ENCODE measurements at places on chromosomes 5 and 9. TPM values are rescaled to one million over a fixed set of nuclear protein-coding genes. Genes with fewer than 3 reads are reported as not detected.

DNA sequence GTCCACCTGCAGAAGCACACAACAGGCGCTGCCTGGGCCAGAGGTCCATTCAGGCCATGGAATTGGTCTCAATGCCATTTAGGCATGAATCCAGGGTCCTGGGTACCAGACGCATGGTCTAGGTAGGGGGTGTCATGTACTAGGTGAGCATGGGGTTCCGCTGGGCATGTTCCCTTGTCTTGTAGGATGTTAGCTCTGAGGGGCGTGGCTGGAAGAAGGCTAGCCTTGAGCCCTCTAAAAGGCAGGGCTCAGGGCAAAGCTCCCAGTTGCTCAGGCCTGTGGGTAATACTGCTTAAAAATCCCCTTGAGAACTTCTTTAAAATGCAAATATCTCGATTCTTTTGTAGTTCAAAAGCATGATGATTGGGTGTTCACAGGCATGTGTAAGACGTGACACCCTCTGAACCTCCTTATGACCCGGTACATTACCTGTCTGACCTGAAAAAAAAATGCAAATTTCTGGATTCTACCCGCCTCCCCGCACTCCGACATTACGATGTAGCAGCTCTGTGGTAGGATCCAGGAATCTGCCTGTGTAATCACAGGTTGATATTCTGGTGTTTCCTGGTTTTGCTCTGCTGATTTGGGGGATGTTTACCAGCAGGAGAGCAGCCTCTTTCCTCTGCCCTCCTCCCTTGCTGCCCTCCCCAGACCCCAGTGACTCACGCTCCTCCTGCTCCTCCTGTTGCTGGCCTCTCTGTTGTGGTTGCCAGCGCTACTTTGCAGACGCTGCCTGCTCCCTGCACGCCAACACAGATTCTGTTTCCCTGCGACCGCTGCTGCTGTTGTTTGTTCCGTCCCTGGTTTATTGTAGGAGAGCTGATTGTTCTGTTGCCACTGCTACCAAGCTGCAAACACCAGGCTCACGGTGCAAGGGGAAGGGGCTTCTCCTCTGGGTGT is 5.7 kb downstream of the TMC1 start:
- no peaks in the 10 kb centered on the region for H3K27me3 ChIP-seq
- H3K27ac ChIP-seq, result peak overlapping the region; percentile 84
- peak overlapping the region; percentile 35 for H3K4me3 ChIP-seq

GRCh38 chr9:18360005-18360404 is 113.9 kb upstream of the ADAMTSL1 start:
- H3K4me3 ChIP-seq, result no peak overlapping the region
- no peaks in the 10 kb centered on the region for H3K4me1 ChIP-seq
- no peaks in the 10 kb centered on the region for H3K27me3 ChIP-seq
- H3K27ac ChIP-seq, result no peak overlapping the region
- DNase-seq, result no peak

DNA sequence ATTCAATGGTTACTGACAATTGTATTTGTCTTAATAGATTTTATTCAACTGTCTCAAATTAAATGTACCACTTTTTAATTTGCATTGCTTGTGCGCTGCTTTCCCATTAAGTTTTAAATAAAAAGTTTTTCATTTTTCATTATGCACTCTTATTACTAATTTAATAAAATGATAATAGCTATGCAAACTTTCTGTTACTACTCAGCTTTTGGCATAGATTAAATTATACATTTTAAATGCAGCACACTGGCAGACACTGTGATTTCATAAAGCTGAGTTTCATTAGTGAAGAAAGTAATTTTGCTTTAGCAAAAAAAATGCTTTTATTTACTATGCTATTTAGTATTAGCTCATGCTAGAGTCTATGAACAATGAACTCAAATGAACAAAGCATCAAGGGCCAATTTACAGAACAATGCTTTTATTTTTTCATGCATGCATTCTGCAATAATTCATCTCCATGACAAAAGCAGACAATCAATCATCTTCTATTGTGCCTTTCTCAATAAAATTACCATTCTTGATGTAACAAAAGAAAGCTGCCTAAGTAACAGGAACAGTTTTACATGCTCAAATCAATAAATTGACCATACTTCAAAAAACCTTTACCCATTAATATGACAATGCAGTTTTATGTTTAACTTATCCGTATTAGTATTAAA is 595.2 kb upstream of the ARRDC3 start:
- DNase-seq, result no peak
- no peak overlapping the region for H3K4me3 ChIP-seq
- no peak overlapping the region for H3K27ac ChIP-seq

DNA sequence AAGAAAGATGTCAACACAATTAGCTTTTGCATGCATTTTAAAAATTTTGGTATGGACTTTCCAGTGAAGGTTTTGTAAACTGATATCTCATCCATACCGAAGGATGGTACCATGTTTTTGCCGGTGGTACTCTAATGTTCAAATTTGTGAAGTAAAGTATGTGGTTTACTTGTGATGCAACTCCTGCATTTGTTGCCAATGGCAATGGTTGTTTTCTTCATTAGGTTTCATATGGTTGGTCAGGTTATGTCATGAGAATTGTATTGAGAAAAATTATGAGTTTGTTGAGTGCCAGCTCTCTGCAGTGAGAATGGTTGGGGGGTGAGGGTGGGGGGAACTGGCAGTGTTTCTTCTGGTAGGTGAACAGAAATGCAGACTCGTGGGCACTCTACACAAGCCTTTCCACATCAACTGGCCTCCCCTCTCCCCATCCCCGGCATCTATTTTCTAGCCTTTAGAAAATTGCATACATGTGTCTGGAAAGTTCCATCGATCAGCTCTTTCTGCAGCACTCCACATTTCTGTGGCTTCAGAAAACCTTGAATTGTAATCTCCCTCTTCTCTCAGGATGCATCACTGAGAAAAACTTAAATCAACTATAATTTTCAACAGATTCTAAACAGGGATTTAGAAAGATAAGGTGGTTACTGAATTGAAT is 107.7 kb downstream of the PDE4D start:
- no peaks in the 10 kb centered on the region for H3K36me3 ChIP-seq
- no peaks in the 10 kb centered on the region for H3K27me3 ChIP-seq
- no peak overlapping the region for H3K4me3 ChIP-seq
- H3K4me1 ChIP-seq, result no peaks in the 10 kb centered on the region

DNA sequence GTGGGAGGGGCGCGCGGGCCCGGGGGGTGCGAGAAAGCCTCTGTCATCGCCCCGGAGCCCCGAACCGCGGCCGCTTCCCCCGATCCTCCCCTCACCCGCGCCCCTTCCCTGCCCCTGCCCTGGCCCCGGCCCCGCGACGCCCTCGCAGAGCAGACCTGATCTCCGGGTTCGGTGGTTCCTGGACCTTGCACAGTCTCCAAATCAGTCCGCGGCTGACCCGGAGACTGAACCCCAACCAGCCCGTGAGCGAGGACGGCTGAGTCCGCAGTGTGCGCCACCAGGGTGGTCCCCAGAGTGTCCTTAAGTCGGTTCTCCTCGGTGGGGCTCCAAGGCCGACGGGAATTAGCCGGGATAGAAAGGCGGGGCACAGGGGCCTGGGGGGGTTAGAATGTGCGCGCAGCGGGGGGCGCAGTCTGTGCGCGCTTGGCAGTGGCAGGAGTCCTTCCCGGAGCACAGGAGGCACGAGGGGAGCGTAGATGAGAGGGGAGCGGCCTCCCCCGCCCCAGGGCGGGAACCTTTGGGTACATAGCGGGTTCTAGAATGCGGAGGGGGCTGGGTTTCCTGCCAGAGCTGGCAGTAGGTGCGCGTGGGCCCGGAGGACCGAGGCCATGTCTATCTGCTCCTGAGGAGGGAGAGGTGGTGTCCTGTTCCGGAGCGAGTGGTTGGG is 779 bp downstream of the PKN3 start:
- H3K27me3 ChIP-seq, result no peaks in the 10 kb centered on the region
- peak; percentile 15 for DNase-seq
- no peak overlapping the region for H3K27ac ChIP-seq
- no peaks in the 10 kb centered on the region for H3K36me3 ChIP-seq
- peak overlapping the region; percentile 51 for H3K4me3 ChIP-seq

DNA sequence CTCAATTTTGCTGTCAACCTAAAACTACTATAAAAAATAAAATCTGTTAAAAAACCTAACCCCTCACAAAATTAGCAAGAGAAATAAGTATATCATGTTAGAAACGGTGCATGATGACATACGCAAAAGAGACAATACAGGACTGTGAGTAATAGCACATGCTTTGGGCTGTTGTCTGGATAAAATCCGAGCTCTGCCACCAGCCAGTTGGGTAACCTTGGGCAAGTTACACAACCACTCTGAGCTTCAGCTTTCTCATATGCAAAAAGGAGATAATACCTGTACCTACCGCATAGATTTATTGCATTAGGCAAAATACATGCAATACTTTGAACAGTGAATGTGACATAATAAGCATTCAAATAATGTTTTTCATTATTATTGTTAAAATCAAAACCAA is 481.7 kb downstream of the TLE1 start:
- DNase-seq, result no peak
- H3K4me1 ChIP-seq, result no peaks in the 10 kb centered on the region
- no peaks in the 10 kb centered on the region for H3K36me3 ChIP-seq
- no peak overlapping the region for H3K27ac ChIP-seq
- H3K4me3 ChIP-seq, result no peak overlapping the region

- peaks cover 14% of the 10 kb centered on the region for H3K27me3 ChIP-seq
- DNase-seq, result no peak
- H3K27ac ChIP-seq, result no peak overlapping the region
- H3K4me3 ChIP-seq, result no peak overlapping the region
- no peaks in the 10 kb centered on the region for H3K4me1 ChIP-seq
- H3K36me3 ChIP-seq, result no peaks in the 10 kb centered on the region
Measured at GRCh38 chr5:173498286-173498685, 118.2 kb downstream of the BOD1 start.

DNA sequence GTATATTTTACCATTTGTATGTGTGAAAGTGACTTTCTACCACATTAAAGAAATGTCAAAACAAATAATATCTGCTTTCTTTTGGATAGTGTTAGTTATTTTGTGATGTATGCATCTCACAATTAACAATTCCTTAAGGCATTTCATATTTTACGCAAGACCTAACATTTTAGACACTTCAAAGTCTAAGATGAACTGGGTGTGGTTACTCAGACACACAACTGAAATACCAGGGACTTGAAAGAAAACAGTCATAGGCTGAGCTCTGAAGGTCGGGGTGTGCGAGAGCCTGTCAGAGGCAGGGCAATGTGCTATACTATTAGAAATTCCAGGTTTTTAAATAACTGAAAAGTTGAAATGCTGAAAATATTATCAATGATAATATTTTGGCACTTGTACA is 44.5 kb upstream of the ZNF622 start:
- H3K36me3 ChIP-seq, result no peaks in the 10 kb centered on the region
- H3K4me3 ChIP-seq, result no peak overlapping the region
- H3K27me3 ChIP-seq, result no peaks in the 10 kb centered on the region
- peaks cover 7% of the 10 kb centered on the region for H3K4me1 ChIP-seq
- no peak overlapping the region for H3K27ac ChIP-seq

- H3K27ac ChIP-seq, result no peak overlapping the region
- no peaks in the 10 kb centered on the region for H3K36me3 ChIP-seq
- no peaks in the 10 kb centered on the region for H3K4me1 ChIP-seq
Measured at GRCh38 chr5:24397601-24398000, 247.2 kb downstream of the CDH10 start.

DNA sequence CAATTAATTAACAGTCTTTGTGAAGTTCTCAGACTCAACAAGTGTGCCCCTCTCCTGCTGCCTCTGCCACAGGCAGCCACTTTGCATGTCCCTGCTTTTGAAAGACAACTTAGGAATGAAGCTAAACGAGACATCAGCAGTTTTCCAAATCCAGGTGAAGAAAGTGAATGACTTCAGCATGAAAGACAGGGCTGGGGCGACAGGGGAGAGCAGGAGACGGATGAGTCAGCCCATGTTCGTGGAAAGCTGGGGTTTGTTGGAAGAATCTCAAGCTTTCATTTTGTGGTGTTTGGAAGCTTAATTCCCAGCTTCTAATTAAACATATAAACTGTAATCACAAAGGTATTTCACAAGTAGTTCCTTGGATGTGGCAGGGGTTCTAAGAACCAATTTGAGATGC is 207.8 kb upstream of the MAP3K1 start:
- H3K4me3 ChIP-seq, result no peak overlapping the region
- no peak overlapping the region for H3K27ac ChIP-seq
- DNase-seq, result no peak
- H3K36me3 ChIP-seq, result no peaks in the 10 kb centered on the region

GRCh38 chr9:133876144-133876543 is 116.0 kb downstream of the VAV2 start:
- no peak for DNase-seq
- no peak overlapping the region for H3K27ac ChIP-seq
- H3K27me3 ChIP-seq, result peaks cover 9% of the 10 kb centered on the region
- H3K4me1 ChIP-seq, result no peaks in the 10 kb centered on the region
- no peaks in the 10 kb centered on the region for H3K36me3 ChIP-seq

- peaks cover 8% of the 10 kb centered on the region for H3K27me3 ChIP-seq
- no peak overlapping the region for H3K27ac ChIP-seq
- no peak overlapping the region for H3K4me3 ChIP-seq
- no peaks in the 10 kb centered on the region for H3K36me3 ChIP-seq
Measured at GRCh38 chr5:147504011-147504410, 5.9 kb downstream of the DPYSL3 start.

DNA sequence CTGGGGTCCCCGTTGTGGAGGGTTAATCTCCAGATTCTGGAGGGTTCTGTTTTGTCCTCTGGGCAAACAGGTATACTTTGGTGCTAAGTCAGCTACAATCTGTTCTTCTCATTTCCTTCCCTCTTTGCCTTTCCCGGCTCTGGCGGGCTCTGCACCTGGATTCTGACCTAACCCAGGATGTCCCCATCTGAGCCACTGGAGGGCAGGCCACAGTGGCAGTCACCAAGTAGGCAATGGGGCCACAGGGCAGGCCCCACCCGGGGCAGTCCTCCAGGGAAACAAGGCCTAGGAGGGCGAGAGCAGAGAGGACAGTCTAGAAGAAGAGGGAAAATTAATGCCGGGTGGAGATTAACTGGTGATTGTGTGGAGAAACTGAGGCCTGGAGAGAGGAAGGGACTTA is 40.4 kb upstream of the HRH2 start:
- H3K4me3 ChIP-seq, result no peak overlapping the region
- H3K36me3 ChIP-seq, result no peaks in the 10 kb centered on the region
- no peak overlapping the region for H3K27ac ChIP-seq
- no peaks in the 10 kb centered on the region for H3K4me1 ChIP-seq

- no peaks in the 10 kb centered on the region for H3K36me3 ChIP-seq
- no peak overlapping the region for H3K4me3 ChIP-seq
- DNase-seq, result no peak
- no peak overlapping the region for H3K27ac ChIP-seq
- no peaks in the 10 kb centered on the region for H3K27me3 ChIP-seq
Measured at GRCh38 chr9:130765137-130766020, 69.7 kb upstream of the ABL1 start.

- no peak for DNase-seq
- H3K27me3 ChIP-seq, result peaks cover 16% of the 10 kb centered on the region
- H3K27ac ChIP-seq, result no peak overlapping the region
- H3K36me3 ChIP-seq, result no peaks in the 10 kb centered on the region
Measured at GRCh38 chr9:129400971-129401622, 219.8 kb downstream of the C9orf50 start.

Gene CCDC107
- total RNA-seq, result 29.8 TPM

Gene RFESD
- total RNA-seq, result 5.6 TPM

Gene LCN6
- total RNA-seq, result not detected

Gene ITK
- total RNA-seq, result 342 TPM

Gene C5orf34
- total RNA-seq, result 1.0 TPM

Gene SLC34A3
- total RNA-seq, result not detected
